ENCODE measurements at places on chromosomes 16 and 17.

GRCh38 chr16:50329446-50330189, 39.2 kb downstream of the BRD7 start:
- DNase-seq, result no peak

GRCh38 chr16:16150117-16150877, 73.0 kb downstream of the ABCC6 start:
- no peak for DNase-seq

- DNase-seq, result peak; percentile 91
Measured at GRCh38 chr17:27293898-27294688, at the start of gene WSB1. TSS of gene WSB1 (plus strand) at chr17:27294114. CDS start at chr17:27294396, 282 bp downstream.

DNA sequence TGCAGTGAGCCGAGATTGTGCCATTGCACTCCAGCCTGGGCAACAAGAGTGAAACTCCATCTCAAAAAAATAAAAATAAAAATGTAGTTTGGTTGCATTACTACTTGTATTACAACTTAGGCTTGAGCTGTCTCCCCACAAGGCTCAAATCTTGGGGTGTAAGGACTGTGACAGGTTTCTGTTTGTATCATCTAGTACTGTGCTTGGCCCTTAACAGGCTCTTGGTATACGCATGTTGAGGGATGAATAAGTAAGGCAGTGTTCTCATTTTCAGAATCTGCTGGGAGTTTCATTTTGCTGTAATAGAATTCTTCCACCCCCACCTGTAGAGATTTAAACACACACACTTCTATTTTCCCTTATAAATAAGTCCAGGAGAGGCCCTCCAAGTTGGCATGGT, 289.4 kb upstream of the EEF2KMT start:
- no peak for DNase-seq
